G401 (cell line): ENCODE measurements at places on chromosomes 16 and 17.
A peak's percentile ranks its signal among the peaks of the same experiment; 100 is the strongest.

DNA sequence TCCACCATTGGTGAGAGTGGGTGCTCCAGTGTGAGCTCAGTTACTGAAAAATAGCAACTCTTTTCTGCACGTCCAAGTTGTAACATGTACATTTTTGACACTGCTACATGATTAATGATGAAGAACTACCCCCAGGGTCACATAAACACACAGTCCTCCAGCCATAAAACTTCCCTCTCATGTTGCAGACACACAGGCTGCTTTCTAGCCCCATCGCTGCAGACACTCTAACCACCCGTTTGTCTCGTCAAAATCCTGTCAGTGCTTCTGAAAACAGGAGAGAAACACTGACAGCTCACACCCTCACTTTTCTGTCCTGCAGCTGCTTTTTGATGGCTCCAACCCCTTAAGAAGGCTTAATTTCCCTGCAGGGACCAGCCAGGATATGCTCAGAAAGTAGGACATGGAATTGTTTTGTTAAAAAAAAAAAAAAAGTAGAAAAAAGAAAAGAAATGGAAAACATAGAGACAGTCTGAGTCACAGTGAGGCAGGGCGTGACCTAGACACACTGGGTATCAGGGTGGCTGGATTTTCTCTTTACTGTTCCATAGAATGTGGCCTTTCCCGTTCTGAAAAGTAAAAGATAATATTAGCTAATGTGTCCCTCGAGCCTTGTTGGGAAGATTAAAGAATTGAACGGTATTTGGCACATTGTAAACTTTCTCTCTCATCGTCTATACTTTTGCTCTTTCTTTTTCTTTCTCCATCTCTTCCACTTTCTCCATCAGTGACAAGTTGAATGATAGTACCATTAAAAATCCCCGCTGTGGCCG is 20.7 kb upstream of the CCL5 start:
- no peak for DNase-seq

DNA sequence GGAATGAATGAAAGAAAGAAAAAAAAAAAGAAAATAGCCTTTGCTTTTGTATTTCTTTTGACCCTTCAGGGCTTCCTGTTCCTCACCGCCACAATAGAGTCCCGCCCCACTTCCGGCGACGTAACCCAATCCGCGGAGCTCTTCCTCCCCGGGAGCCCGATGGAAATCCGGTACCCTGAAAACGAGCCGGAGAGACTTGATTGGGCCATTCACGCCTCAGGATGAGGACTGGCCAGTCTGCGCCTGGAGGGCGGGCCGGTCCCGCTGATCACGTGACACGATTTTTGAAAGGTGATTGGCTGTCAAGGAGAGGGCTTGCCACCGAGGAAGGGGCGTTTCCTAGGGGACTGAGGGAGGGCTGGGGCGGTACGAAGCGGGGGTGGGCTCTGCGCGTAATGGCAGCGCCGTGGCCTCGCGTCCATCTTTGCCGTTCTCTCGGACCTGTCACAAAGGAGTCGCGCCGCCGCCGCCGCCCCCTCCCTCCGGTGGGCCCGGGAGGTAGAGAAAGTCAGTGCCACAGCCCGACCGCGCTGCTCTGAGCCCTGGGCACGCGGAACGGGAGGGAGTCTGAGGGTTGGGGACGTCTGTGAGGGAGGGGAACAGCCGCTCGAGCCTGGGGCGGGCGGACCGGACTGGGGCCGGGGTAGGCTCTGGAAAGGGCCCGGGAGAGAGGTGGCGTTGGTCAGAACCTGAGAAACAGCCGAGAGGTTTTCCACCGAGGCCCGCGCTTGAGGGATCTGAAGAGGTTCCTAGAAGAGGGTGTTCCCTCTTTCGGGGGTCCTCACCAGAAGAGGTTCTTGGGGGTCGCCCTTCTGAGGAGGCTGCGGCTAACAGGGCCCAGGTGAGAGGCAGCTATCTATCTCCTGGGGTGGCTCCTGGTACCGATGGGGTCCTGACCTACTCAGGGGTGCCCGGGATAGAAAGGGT is at the start of the genes PSME3IP1 and RSPRY1:
TSS of gene PSME3IP1 (minus strand) at position 95 of the 927 bp plus-strand sequence. CDS start 12,185 bp downstream, outside the sequence.
TSS of gene RSPRY1 (plus strand) at position 385 of the 927 bp plus-strand sequence. CDS start 18,330 bp downstream, outside the sequence.
- peak; percentile 100 for DNase-seq

GRCh38 chr17:55177855-55178217 is 86.9 kb upstream of the HLF start:
- DNase-seq: no peak

- DNase-seq: peak; percentile 37
These were observed 491 bp downstream of the TRAP1 start for GRCh38 chr16:3716831-3717234.

GRCh38 chr16:75566758-75567255 is 628 bp downstream of the GABARAPL2 start:
- no peak for DNase-seq

GRCh38 chr17:39963829-39964228 is 1.0 kb downstream of the GSDMA start:
- no peak for DNase-seq

- no peak for DNase-seq
These were observed 837 bp downstream of the DOC2B start for GRCh38 chr17:180381-181244.

DNA sequence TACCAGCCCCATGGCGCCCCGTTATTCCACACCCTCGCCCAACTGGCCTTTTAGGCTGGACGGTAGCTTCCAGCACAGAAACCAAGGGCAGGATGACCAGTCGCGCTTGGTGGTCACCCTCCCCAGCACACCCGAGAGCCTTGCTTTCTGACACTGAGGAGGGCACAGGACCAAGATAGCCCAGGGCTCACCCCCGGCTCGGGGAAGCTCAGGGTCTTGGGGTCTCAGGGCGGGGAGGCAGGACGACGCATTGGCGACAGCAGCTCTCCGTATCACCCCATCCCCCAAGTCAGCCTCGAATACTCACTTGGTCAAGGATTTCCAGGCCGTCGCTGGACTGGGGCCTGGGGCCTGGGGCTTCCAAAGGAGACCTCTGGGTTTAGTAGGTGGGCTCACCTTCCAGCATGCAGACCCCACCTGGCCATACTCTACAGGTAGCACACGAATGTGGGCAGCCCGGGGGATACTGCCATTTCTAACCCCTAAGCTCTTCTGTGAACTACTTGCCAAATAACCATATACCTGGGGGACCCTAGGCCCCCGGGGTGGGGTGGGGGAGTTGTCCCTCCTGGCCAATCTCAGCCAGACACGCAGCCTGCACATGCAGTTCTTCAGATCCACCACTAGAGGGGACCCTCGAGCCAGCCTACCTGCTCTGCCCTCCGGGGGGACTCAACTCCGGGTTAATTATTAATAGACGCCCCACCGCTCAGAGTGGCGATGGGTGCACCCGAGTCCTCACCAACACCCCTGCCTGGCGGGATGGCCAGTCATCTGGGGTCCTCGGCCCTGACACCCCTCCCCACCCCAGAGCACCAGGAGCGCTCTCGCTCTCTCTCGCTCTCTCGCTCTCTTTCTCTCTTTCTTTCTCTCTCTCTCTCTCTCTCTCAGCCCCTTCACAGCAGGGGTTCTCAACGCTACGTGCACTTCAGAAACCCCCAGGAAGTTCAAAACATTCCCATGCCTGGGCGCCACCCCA is 30.0 kb downstream of the TBC1D16 start:
- peak; percentile 64 for DNase-seq

GRCh38 chr17:39777534-39778365 is 40.0 kb downstream of the GRB7 start:
- no peak for DNase-seq

- DNase-seq: no peak
These were observed 209.5 kb downstream of the AATF start for GRCh38 chr17:37158290-37158689.

DNA sequence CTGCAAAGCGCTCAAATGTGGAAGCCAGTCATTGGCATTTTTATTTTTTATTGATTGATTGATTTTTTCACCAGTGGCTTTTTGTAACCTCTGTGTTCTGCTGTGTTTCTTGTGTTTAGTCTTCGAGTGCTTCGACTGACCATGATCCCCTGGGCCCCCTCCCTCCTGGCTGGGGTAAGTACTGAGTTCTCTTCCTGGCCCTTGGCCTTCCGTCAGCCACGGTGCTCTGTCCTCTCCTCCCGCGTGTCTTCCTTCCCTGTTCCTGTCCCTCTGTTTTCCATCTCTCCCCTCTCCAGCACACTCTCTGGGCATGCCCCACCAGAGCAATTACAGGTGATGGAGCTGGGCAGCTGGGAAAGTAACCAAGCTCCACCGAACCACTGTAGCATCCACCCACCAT is 25.8 kb upstream of the CLEC18A start:
- DNase-seq: no peak

GRCh38 chr17:18240449-18240848 is 15.0 kb downstream of the LLGL1 start:
- no peak for DNase-seq

DNA sequence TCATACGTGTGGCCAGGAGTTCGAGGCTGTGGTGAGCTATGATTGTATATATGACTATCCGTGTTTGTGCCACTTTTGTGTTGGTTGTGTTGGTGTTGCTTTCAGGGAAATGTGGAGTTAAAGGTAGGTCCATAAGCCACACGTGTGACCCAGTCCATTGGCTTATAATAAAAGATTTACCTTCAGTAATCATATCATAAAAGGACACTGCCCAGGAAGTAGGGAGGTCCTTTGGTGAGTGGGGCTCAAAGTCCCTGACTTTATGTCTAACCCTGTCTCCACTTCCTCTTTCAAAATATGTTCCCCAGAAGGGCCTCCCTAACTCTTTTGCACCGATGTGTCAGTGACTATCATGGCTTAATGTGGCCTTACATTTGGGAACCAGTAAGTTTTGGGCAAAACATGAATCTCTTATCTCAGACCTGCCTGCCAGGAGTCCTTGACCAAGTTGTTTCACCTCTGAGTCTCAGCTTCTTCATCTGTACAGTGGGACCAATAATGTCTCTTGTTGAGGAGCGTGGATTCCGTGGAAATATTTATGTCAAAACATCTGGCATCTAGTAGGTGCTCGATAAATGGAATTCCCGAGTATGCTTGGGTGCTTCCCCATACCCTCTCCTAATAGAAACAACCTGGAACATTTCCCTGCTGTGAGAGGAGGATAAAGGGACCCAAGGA is 4.8 kb downstream of the TNP2 start:
- no peak for DNase-seq

- DNase-seq: peak; percentile 68
These were observed 1.1 kb downstream of the ANKRD11 start for GRCh38 chr16:89489040-89489897.

DNA sequence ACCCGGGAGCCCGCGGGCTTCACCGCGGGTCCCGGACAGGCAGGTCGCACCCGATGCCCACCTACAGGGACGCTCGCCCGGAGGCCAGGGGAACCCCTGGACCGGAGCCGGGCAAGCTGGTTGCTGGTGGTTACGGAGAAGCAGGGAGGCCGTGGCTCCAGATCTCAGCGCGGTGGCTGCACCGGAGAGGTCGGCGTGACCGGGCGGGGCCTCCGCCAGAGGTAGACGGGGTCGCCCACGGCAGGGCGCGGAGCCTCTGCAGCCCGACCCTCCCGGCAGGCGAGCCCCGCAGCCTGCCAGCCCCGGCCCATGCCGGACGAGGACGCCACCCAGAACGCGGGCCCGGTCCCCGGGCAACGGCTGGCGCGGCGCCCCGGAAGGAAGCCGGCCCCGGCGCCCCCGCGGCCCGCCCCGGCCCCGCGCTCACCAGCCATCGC is 341 bp downstream of the PCYT2 start:
- DNase-seq: no peak

- DNase-seq: no peak
These were observed 194.4 kb upstream of the TOX3 start for GRCh38 chr16:52741351-52741750.

DNA sequence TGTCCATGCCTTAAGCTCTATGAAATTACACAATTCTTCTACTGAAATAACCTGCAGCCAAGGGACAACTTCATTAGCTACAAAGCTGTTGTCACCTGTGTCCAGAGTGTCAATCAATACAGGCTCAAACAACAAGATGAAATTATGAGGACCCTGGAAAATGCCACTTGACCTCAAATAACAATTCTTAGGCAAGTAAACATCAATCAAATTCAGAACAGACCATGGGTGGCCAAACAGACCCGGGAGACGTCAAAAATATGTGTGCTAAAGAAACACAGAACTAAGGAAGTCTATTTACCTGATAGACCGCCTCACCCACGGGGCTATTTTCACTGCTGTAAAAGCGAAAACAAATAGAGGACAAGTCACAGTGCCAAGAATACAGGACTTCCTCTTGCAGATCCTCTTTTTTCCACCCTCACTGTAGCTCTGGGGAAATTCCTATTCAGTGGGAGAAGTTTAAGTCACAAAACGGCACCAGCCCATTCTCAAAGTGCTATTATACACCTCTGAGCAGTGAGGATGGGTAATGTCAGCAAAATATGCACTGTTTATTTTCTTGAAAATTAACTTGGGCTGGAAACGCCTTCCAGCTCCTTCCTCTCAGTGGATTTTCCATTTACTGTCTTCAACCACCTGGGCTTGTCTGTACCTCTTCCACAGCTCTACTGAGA is 2.7 kb downstream of the LITAF start:
- peak; percentile 30 for DNase-seq

GRCh38 chr17:16425202-16425601 is 9.8 kb downstream of the TRPV2 start:
- DNase-seq: no peak

DNA sequence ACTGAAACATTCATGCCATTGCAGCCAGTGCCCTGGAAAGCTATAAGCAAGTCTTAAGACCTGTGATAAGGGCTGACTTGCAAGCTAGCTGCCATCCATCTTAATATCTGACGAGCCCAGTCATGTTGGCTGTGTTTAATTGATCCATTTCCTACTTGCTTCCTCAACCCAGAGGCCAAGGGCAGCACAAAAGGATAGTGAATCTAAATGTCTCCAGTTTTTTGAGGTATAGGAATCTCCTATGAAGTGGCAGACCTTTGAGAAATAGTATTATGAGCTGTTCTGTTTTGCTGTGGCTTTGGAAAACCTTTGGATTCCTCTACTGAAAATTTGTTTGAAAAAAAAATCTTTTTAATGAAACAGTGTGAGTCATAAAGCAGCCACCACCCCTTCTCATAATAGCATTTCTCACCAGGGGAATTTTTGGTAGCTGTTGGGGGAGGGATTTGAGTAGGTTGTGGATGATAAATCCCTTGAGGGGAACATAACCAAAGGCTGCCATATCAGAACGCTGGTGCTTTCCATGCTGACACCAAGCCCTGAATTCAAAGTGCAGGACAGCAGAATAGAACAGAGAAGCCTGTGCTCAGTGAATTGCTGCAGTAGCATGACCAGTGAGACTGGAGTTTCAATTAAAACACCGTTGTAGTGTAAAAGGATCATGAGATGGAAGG is 12.9 kb downstream of the ZNRF1 start:
- no peak for DNase-seq

GRCh38 chr16:23999663-24000062 is 163.9 kb downstream of the PRKCB start:
- peak; percentile 83 for DNase-seq

DNA sequence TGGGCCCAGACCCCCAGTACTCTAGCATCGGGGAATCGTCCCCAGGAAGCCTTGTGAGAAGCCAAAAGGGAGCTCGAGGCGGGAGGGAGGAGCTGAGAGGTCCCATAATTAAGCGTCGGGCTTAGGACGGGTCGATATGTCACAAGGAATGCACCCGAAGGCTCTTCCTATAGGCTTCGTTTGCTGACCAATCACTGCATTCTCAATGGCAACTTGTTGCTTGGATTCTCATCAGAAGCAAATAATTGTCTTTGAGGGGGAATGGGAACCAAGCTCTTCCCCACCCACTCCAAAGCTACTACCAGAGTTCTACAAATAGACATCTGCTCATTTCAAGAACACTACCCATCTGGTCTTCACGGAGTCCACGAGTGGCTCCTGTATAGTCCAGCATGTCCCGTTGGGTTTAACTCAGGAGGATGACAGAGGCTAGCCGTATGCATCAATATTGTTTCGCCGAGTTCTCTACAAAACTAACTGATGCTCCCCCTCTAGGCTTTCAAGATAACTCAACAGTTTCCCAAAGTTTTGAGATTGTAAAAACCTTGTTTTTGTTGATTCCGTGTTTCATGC is 628 bp upstream of the BLMH start:
- peak; percentile 40 for DNase-seq

GRCh38 chr17:42908872-42909700 is 8.5 kb downstream of the G6PC1 start:
- no peak for DNase-seq
